ENCODE measurements at places on chromosomes 7 and 10.
A peak's percentile ranks its signal among the peaks of the same experiment; 100 is the strongest.

GRCh38 chr7:27553273-27553672, 109.4 kb downstream of the HIBADH start:
- DNase-seq = no peak

DNA sequence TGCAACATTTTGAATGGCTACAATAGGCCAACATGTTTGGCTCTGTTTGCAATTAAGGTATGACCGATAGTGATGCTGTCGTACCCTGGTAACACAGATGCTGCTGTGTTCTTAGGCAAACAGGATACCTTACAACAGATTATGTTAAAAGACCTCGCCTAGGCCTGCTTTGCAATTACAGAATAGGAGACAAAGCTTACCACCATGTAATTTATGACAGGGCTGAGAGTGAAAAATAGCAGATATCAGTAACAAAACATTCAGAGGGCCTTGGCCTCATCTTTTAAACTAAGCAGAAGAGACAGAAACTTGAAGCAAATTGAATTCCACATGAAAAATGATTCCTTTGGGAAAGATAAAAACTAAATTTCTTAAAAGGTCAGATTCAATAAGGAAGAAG, 29.4 kb upstream of the ABLIM1 start:
- no peak for DNase-seq

- DNase-seq = no peak
Measured at GRCh38 chr7:24304494-24305095, 20.6 kb downstream of the NPY start.

GRCh38 chr10:128035557-128035973, 90.7 kb downstream of the MKI67 start:
- peak; percentile 53 for DNase-seq

DNA sequence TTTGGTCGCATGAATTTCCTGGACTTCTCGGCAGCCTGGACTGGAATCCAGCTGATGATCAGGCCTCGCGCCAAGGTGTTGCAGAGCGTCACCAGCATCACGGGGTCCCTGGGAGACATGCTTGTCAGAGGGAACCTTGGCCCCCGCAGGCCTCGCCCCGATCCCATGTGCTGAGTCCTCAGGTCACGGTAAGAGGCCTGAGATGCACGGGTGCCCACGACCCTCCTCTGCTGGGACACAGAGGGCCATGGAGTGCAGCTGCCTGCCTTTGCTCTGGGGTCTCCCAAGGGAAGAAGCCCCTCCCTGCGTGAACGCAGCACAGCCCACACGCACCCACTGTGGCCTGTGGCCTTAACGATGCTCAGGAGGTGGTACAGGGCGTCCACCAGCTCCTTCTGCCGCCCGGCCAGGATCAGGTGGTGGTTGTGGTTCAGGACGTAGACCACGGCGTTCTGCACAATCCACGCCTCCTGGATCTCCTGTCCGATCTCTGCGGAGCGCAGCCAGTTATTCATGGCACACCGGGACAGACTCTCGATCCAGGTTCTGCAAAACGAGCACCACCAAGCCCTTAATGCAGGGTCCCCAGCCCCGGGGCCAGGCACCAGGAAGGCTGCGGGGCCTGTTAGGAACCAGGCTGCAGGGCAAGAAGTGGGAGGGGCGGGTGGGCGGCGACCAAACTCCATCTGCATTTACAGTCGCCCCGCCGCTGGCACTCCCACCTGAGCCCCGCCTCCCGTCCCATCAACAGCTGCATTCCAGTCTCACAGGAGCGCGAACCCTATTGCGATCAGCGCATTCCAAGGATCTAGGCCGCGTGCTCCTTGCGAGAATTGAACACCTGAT, 29.4 kb downstream of the CFAP46 start:
- DNase-seq = no peak

DNA sequence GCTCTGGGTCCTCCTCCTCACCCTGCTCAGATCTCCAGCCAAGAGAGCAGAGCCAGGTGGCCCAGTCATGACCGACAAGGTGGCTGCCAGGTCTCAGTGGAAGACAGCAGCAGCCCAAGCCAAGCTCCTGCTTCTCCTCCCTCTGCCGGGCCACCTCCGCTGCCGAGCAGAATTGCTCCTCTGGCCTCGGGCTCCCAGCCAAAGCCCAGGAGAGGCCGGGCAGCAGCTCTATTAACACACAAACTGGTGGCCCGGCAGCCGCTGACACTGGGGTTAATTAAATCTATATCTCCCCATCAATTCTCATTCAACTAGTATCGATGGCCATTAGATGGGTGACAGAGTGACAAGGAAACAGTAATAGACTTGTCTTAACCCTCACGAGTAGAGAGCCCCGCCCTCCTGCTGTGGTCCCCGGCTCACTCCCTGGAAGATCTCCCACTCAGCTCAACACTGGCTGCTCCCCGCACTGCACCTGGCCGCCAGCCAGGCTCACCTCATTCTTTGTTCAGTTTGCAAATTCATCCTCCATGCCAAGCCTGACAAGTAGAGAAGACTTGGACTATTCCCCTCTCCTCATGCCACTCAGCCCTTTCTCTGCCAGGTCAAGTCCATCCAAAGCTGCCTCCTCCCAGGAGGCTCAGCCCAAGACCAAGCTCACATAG, 74.1 kb upstream of the UNC5B start:
- no peak for DNase-seq

GRCh38 chr7:37674531-37674930, 9.0 kb upstream of the GPR141 start:
- no peak for DNase-seq

DNA sequence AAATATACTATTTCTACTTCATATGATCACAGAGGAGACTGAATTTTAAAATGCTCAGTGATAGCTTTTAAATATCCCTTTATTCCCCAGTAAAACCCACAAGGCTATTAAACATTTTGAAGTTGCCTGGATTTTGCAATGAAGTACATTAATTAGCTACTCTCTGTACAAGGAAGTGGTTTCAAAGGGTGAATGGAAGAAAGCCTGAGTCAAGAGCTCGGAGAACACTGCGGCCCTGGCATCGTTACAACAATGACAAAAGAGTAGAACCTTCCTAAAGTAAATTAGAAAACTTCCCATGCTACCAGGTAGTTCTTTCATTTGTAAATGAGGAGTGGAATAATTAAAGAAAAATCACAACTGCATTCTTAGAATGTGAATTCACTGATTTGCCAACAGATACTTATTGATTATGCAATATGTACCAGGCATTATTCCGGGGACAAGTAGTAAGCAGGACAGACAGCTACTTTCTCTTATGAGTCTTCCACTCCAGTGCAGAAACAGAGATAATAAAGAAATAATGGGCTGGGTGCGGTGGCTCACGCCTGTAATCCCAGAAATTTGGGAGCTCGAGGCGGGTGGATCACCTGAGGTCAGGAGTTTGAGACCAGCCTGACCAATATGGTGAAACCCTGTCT, 63.0 kb downstream of the ZNF22 start:
- no peak for DNase-seq

DNA sequence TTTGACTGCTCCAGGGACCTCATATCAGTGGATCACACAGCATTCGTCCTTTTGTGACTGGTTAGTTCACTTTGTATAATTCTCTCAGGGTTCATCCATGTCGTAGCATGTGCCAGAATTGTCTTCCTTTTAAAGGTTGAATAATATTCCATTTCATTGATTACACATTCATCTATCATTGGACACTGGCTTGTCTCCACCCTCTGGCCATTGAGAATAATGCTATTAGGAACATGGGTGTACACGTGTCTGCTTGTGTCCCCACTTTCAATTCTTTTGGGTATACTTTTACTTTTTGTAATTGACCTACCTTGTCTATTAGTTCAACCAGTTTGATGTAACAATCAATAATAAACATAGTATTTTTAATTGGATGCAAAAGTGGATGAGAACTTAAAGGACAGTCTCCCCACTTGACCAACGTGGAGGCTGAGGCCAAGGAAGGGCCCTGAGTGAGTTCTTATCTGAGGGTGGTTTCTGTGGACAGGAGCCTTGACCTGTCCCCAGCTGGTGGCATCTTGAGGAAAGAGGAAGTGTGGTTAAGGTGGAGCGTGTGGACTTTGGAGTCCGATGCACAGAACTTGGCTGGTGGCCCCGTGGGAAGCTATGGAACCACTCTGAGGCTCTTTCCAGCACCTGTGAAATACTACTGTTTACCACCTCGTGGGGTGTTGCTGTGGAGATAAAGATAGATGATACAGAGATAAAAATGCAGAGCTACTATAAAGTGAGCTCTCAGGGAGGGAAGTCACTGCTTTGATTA, 16.6 kb downstream of the WDFY4 start:
- DNase-seq = no peak

DNA sequence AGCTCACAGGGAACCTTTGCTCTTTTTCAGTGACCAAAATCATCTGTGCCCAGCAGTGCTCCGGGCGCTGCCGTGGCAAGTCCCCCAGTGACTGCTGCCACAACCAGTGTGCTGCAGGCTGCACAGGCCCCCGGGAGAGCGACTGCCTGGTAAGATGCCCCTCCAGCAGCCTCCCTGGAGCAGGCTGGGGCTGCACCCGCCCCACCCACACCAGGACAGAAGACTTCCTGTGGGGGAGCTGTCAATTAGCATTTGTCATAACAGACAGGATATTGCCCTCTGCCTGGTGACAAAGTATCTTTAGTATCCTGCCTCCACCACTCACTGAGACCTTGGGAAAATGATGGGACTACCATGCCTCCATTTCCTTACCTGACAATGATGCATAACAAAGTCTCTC, 133.7 kb downstream of the EGFR start:
- DNase-seq = no peak

DNA sequence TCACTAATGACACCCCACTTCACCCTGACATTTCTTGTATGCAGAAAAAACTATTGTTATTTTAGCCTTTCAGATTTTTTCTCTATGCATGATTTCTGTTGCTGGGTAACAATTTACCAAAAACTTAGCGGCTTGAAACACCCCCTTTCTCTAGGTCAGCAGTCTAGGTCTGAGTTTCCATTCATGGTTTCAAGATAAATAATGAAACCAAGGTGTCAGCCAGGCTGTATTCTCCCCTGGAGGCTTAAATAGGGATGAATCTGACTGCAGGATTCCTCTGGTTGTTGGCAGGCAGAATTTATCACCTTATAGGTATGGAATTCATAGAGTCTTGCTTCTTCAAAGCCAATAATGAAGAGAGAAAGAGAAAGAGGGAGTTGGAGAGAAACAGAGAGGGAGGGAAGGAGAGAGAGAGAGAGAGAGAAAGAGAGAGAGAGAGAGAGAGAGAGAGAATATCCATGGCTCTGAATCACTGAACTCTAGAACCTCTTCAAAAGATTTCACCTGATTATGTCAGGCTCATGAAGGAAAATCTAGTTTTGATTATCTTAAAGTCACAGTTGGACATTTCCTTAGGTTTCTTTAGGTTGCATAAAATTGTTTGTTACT, 1224.6 kb upstream of the LRRTM3 start:
- DNase-seq = no peak

DNA sequence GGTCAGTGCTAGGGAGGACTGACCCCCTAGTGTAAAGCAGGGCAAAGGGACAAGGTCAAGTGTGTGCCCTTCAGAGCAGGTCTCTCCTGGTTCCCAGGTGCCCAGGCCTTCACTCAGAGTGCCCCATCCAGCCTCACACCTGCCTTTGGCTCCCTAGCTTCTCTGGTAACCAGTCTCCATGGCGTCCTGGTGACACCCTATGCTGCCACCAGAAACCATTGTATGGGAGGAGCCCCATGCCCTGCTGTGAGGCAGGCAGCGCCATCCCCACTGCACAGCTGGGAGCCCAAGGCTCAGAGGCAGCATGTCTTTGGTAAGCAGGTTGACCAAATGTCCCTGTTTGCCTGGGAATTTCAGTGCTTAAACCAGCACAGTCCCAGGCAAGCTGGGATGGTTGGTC, 33.1 kb upstream of the HMX3 start:
- DNase-seq = no peak

- DNase-seq = no peak
Measured at GRCh38 chr7:155510975-155511701, 35.2 kb downstream of the CNPY1 start.

GRCh38 chr7:73921623-73922528, 60.9 kb downstream of the TMEM270 start:
- no peak for DNase-seq

DNA sequence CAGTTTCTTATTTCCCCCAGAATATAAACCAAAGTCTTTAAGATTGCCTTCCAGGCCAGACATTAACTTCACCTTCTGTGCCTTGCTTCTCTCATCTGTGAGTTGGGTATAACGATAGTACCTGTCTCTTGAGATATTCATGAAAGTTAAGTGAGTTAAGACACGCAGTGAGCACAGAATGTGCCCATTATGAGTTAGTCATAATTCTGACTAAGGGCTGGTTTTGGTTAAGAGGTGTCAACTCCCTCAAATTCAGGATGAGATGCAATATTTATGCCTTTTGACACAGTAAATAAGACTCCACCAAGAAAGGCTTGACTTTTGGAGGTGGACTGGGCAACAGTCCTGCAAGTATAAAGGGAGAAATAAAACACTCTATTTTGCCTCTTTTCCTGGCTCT, 528.7 kb upstream of the IGFBP3 start:
- DNase-seq = no peak

DNA sequence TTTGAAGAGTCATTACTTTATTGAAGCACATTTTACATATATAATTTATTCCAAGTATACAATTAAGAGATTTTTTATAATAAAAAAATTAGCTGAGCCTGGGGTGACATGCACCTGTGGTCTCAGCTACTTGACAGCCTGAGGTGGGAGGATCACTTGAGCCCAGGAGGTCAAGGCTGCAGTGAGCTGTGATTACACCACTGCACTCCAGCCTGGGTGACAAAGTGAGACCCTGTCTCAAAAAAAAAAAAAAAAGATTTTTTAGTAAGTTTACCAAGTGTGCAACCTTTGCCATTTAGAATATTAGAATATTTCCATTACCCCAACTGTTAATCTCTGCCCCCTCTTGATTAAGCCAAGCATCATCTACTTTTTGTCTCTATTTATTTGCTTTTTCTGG, 196.0 kb downstream of the CCSER2 start:
- no peak for DNase-seq

GRCh38 chr7:13801669-13802068, 187.8 kb downstream of the ETV1 start:
- DNase-seq = no peak

DNA sequence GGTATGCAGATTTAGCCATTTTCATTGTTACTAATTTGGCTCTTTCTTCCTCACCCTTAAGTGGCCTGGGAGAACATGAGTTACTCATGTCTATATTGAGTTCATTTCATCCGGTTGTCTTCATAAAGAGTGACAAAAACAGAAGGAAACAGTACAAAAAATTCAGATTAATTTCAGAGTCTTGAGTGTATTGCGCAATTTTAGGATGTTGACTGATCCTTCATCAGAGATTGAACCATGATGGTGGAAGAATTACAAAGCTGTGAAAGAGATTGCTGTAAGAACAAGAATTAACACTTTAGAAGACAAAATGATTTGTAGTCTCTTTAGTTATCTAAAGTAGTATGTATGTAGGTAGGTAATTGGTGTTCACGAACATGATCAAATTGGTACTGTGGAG, 194.0 kb upstream of the PPP1R3A start:
- DNase-seq = no peak

GRCh38 chr7:2518737-2519118, 846 bp upstream of the LFNG start:
- DNase-seq = no peak

- no peak for DNase-seq
Measured at GRCh38 chr10:124904796-124905195, 37.1 kb upstream of the ZRANB1 start.
